ENCODE measurements at places on chromosomes 2 and 18.

DNA sequence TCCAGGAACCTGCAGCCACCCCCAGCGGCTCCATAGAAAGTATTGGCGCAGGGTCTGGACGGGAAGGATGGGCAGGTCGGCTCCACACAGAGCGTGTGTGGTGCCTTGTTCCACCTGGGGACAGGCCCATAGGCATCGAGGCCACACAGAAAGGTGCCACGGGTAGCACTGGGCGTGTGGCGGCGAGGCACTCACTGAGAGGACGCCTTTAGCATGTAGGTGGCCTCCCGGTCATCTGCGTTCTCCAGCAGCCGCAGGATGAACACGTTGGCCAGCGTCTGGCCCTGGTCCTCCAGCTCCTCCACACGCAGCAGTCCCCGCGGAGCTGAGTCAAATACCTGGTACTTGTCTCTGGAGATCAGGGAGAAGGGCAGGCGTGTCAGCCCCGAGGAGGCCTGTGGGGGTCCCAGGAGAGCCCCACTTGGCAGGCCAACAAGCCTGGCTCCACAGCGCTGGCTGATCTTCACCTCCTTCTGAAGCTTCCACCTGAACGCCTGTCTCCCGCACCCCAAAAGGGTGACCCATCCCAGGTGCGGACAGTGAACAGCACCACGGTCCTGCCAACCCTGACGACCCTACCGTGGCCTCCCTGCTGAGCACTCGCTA lies 13.2 kb downstream of the SNORC start:
- DNase-seq, result no peak

DNA sequence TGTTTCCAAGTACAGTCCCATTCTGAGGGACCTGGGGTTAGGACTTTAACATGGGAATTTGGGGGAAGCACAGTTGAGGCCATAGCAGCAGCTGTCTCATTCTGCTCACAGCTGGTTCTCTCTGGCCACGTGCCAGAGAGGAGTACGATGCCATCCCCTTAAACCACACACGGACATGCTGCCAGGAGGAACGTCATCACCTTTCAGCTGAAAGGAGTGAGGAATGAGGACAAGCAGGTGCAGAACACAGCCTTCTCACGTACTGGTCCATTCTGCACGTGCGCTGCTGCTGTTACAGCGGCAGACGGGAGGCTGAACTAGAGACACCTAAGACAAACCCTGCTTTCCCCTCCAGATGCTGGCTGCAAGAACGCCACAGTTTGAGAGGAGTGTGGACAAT lies 33.5 kb downstream of the ODC1 start:
- no peak for DNase-seq

DNA sequence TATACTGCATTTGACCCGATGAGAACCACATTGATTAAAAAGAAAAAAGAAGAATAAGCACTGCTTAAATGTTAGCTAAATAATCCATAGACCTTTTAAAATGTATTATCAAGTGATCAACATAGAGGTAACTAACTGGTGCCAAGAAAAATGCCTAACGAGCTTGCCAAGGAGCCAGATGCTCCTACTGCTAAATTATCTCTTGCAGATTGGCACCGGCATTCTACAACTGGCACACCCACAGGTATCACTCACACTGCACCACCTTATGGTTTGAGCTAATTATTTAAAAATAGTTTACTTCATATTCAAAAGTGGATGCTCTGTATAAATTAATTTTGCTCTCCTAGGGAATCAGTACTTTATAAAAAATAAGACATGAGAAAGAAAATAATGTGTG lies 341.6 kb upstream of the CDH7 start:
- no peak for DNase-seq

- DNase-seq, result no peak
Observed at GRCh38 chr2:29789911-29790485, 131.4 kb downstream of the ALK start.

GRCh38 chr2:55672630-55673029 lies 21.0 kb downstream of the PNPT1 start:
- DNase-seq, result no peak

DNA sequence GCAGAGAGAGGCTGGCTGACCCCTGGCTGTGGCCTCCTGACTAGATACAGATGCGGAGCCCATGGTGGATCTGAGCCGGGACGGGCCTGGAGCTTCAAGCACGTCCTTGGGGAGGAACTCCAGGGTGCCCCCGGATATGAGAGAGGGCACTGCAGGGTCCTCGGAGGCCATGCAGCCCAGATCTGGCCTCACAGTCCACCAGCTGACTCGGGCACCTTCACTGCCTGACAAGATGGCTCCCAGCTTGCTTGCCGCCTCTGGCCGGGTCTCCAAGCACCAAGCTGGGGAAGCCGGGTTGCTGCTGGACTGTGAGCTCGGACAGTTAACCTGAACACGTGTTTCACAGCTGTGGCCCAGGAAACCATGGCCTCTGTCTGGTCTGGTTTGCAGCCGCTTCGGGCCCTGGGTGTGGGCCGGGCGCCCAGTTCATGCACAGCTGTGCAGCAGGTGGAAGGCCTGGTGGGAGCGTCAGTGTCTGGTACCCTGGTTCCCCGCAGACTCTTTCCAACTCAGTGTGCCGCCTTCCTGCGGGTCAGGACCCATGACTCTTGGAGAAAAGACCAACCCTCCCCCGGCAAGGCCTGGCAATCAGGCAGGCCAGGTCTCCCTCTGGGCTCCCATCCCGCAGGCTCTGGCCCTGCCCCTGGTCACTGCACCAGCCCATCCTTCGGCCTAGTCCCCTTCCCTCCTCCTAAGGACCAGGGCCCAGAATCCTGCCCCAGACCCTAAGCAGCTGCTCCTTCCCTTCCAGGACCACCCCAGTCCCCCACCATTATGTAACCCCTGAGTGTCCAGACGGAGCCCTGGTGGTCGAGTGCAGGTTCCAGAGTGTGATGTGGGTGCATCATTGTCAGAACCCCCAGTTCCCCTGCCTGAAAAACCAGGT lies 74.6 kb upstream of the OTOS start:
- no peak for DNase-seq

GRCh38 chr2:98298683-98299164 lies 47.5 kb upstream of the CNGA3 start:
- no peak for DNase-seq

GRCh38 chr2:85852937-85853498 lies 35.8 kb downstream of the ST3GAL5 start:
- DNase-seq, result no peak

GRCh38 chr2:109126501-109126860 lies 2.5 kb upstream of the SH3RF3 start:
- no peak for DNase-seq

- no peak for DNase-seq
Observed at GRCh38 chr18:25592804-25593360, 240.9 kb upstream of the ZNF521 start.

DNA sequence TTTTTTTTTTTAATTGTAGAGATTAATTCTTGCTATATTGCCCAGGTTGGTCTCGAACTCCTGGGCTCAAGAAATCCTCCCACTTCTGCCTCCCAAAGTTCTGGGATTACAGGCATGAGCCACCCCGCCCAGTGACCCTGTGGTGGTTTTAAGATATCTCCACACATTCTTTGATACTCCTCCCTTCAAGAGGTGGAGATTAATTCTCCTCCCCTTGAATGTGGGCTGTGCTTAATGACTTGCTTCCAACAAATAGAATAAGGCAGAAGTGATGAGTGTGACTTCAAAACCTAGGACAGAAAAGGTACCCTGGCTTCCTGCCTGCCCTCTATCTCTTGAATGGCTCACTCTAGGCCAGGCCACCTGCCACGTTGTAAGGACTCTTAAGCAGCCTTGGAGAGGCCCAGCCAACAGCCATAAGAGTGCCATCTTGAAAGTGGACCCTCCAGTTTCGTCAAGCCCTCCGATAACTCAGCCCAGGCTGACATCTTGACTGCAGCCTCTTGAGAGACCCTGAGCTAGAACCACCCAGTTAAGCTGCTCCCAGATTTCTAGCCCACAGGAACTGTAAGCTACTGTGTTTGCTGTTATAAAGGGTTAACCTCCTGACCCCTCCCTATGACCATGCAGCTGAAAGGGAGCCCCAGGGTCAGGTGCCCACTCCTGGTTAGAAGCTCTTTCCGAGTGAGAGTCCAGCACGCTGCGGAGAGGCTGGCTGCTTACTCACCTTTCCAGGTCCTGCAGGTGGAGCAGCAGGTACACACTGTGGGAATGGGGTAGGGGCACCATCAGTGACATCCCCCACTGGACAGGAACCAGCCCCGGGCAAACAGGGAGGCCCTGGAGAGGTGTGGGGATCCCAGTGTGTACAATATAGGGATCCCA lies 27.6 kb downstream of the MRPL35 start:
- DNase-seq, result no peak

DNA sequence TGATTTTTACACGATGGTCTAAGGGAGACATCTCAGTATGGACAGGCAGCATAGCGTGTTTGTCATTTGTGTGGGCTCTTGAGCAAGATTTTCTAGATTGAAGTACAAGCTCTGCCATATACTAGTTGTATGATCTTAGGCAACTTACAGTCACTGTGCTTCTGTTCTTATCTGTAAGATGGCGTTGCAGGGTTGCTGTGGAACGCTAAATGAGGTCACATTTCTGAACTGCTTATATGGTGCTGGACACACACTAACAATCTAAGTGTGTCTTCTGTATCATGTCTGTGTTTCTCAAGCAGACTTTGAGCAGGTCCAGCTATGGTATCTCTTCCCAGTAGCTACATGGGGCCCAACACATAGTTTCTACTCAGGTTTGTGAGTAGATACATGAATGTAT lies 29.2 kb downstream of the PARD3B start:
- DNase-seq, result no peak

GRCh38 chr18:3044931-3045698 lies 32.2 kb upstream of the LPIN2 start:
- DNase-seq, result no peak

GRCh38 chr18:35122586-35123224 lies 81.5 kb downstream of the MAPRE2 start:
- no peak for DNase-seq
